ENCODE measurements at places on chromosomes 16 and 17.

GRCh38 chr17:1067282-1067956, 70.5 kb downstream of the TIMM22 start:
- DNase-seq: no peak

GRCh38 chr17:38703742-38704605, 1.1 kb upstream of the MLLT6 start:
- peak; percentile 90 for DNase-seq

- no peak for DNase-seq
Measured at GRCh38 chr17:7715936-7716886, 1.3 kb upstream of the DNAH2 start.

DNA sequence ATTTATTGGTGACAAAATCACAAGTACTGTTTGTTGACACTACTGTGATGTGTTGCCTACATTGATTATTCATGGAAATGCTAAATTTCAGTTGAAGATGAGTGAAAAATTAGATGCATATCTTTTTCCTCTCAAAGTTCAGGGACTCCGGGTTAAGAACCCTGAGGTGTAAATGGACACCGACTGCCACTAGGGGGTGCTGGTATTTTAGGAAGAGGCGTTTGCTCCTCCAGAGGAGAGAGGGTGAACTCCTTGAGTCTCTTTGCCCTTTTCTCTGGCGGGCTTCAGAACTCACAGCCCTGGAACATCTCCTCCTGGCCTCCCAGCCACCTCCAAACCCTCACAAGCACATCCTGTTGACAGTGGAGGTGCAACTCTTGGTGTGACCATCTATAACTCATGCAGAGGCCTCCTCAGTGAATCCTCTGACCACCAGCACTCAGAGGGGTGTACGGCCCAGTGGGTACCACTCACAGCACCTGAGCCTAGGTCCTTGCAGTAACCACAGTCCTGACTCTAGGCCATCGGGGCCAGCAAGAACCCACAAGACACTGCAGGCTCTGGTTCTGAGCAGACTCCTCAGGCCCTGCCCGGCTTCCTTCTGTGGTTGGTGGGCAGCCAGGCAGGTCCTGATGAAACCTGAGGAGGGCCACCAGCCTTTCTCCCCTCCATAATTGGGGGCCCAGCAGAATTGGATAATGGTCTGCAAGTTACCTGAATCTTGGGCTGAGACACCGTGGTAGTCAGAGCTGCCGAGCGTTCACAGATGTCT, 26.2 kb upstream of the PIK3R5 start:
- DNase-seq: peak; percentile 59

- no peak for DNase-seq
Measured at GRCh38 chr16:73052576-73052975, 4.6 kb upstream of the ZFHX3 start.

DNA sequence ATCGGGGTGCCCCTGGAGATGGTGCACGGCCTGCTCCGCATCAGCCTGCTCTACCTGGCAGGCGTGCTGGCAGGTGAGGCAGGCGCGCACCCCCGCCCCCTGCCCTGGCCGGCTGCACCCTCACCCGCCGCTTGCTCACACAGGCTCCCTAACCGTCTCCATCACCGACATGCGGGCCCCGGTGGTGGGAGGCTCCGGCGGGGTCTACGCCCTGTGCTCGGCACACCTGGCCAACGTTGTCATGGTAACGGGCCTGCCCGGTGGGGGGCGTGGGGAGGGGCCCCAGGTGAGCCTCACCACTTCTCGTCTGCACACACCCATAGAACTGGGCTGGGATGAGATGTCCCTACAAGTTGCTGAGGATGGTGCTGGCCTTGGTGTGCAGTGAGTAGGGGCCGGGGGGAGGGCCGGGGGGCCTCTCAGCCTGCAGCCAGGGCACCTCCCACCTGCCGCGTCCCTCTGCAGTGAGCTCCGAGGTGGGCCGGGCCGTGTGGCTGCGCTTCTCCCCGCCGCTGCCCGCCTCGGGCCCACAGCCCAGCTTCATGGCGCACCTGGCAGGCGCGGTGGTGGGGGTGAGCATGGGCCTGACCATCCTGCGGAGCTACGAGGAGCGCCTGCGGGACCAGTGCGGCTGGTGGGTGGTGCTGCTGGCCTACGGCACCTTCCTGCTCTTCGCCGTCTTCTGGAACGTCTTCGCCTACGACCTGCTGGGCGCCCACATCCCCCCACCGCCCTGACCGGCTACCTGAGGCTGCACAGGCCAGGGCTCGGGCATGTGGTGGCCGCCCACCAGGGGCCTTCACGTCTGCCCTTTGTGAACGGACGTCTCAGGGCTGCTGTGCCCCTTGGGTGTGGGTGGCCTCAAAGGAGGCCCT, 2.1 kb downstream of the RHBDL1 start:
- DNase-seq: no peak

- no peak for DNase-seq
Measured at GRCh38 chr16:3070608-3071111, 5.2 kb downstream of the IL32 start.

- DNase-seq: no peak
Measured at GRCh38 chr16:65510850-65511249, 389.0 kb upstream of the CDH11 start.

DNA sequence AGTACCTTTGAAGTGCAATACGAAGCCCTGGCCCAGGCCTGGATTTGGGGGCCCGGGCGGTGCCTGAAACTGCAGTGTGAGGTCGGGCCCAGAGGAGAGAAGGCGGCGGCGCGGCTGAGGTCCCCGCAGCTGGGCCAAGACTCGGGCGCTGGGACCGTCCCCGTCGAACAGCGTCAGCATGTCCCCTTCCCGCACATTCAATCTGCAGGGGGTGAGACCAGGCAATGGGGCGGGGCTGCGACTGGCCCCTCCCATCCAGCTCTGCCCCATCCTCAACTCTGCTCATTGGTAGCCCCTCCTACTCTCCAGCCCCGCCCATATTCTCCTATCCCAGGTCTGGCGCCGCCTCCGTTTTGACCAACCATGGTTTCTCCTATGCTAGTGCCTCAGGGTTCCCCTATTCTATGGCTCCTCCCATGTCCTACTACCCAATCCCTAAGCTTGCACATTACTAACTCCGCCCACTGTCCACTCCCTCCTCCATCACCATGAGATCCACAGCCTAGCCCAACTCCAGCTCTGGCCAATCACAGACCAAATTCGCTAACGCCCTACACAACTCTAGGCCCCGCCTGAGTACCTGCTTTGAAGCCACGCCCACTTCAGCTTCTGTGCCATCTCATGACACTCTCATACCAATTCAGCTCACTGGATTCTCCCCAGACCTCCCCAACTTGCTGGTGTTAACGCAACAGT, 14.4 kb upstream of the CDIPT start:
- peak; percentile 72 for DNase-seq

- DNase-seq: no peak
Measured at GRCh38 chr16:81311762-81312161, 3.0 kb upstream of the GAN start.

DNA sequence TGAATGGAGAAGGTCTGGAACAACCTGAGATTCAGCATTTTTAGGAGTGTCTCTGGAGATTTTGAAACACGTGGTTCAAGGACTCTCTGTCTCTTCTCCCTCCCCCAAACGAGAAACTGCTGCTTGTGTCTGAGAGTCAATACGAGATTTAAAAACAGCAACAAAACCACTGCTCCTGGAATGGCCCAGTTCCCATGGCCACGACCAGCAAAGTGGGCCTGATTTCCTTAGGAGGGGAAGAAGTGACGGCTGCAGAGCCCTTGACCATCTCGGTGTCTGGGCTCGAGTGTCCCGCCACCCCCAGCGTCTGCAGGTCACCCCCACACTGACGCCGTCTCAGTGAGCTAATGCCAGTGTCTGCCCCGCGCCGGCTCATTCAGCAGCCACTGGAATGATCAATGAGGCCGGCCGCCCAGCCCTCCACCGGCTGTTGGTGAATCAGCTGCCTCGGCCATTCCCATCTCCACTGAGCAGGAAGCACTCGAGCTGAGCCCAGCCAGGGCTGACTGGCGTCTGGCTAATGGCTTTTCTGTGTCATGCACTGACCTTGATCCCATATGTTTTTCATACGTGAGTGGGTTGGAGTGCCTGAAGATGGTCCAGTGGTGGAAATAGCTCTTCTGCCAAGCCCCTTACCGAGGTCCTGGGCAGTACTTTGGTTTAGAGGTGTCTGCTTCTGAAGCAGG, 151.8 kb downstream of the PITPNC1 start:
- no peak for DNase-seq

DNA sequence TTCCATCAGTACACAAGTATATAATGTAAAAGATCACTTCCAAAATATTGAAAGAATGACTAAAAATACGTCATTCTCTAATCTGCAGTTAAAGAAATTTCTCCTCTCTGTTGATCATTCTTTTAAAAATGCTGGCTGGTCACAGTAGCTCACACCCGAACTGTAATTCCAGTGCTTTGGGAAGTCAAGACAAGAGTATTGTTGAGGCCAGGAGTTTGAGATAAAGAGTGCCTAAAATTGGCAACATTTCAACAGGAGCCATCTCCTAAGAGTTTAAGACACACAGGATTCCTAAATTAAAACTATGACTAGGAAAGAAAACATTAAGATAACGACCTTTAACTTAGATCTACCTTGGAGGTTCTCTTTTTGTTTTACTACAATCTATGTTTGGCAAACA, 4.5 kb upstream of the USP32 start:
- DNase-seq: no peak

GRCh38 chr16:86934581-86935375, 356.4 kb downstream of the FOXL1 start:
- DNase-seq: no peak

DNA sequence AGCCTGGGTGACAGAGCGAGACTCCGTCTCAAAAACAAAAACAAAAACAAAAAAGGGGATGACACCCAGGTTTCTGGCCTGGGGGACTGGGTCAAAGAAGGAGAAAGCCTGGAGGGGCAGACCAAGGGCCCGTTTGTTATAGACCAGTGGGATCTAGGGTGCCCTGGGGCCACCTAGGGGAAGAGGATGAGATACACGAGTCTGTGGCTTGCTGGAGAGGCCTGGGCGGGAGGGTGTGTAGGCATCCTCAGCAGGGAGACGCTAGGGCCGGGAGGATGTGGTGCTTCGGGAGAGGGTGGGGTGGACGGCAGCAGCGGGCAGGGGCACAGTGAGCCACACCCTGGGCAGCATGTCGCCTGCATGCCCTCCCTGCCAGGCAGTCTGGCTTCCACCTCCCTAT, 17.1 kb upstream of the CRK start:
- DNase-seq: no peak

DNA sequence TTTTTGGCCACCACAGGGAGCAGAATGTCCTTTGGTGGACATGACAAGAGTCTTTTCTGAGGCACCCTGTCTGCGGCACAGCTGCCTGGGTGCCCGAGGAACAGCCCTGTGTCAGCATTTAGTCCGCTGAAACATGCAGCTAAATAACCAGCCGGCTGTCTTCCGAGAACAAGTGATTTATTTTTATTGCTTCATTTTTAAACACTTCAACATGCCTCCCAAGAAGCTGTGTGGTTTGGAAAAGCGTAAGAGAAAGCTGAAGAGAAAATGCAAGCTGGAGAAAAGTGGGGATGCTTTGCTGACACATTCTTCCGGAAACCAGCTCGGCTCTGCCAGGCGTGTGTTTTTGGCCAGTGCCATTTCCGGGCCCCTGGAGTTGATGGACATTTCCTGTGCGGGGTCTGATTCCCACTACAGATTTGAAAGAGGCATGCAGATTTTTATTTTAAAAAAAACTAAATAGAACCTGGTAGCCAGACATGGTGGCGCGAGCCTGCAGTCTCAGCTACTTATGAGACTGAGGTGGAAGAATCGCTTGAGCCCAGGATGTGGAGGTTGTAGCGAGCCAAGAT, 94.7 kb downstream of the SEC14L1 start:
- no peak for DNase-seq

DNA sequence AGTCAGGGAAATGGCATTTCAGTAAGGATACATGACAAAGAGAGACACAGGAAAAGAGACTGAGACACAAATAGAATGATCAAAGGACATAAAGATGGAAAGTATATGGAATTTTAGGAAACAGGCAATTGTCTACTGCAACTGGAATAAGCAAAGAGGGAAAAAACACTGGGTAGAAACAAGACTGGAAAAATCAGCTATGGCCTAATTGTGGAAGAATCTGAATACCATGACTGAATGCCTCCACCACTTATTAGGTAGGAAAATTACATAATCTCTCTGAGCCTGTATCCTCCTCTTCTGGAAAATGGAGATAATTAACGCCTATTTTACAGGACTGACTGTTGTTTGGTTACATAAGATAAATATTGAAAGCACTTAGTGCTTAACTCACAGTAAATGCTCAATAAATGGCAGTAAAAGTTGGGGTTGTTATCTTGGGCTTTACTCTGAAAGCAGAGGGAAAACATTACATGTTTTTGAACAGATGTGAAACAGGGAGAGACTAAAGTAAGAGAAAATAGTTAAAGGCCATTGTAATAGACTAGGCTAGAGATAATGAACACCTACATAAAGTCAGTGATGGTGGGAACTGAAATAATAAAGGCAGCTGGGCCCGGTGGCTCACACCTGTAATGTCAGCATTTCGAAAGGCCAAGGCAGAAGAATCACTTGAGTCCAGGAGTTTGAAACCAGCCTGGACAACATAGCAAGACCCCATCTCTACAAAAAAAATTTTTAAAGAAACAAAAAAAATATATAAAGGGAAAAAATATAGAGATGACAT, 63.5 kb upstream of the C17orf78 start:
- no peak for DNase-seq

DNA sequence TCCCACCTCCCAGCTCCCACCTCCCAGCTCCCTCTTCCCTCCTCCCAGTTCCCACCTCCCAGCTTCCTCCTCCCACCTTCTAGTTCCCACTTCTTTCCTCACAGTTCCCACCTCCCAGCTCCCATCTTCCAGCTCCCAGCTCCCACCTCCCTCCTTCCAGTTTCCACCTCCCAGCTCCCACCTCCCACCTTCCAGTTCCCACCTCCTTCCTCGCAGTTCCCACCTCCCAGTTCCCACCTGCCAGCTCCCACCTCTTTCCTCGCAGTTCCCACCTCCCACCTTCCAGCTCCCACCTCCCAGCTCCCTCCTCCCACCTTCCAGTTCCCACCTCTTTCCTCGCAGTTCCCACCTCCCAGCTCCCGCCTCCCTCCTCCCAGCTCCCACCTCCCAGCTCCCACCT, 10.4 kb upstream of the MC1R start:
- DNase-seq: no peak

GRCh38 chr16:30112197-30113030, 923 bp downstream of the GDPD3 start:
- peak; percentile 76 for DNase-seq

- no peak for DNase-seq
Measured at GRCh38 chr17:5705081-5705875, 121.0 kb upstream of the NLRP1 start.

DNA sequence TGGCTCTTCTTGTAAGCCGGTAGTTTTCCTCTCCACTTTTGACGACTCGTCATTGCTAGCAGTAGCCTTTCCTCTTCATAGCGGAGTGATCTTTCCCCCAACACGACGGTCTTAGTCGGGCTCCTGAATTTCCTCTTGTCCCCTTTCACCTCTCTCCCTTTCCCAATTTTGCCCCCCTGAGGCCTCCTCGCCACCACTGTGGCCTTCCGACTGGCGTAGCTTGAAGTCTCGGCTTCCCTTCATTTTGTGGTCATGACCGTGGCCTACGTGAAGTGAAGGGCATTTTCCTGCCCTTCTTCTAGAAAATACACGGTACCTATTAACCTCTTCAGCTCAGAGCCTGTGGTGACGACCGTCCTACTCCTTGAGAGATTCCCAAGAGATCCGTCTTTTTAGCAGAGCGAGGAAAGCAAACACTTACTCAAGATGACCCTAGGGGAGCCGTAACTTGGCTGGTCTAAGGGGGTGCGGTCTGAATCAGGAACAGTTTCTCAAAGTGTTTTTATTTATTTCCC, 787 bp downstream of the PRKAR1A start:
- DNase-seq: no peak

Measured in GM13977 (cell line).